Activated naive CD4-positive, alpha-beta T cell (primary cell): ENCODE measurements at places on chromosomes 1 and 21.

DNA sequence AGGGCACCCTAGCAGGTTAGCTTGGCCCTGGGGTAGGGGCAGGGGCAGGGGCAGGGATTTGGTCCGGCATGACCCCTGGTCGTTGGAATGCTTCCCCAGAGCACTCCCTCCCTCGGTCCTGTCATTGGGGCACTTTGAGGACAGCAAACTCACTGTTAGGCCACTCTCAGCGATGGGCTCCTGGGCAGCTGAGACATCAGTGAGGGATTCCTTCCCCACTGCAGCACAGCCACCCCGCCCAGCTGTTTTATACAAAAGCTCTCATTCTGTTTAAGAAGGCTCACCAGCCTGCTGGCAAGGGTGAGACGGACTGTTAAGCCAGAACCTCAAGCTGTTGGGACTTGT is 86.9 kb upstream of the F3 start:
- DNase-seq = no peak

DNA sequence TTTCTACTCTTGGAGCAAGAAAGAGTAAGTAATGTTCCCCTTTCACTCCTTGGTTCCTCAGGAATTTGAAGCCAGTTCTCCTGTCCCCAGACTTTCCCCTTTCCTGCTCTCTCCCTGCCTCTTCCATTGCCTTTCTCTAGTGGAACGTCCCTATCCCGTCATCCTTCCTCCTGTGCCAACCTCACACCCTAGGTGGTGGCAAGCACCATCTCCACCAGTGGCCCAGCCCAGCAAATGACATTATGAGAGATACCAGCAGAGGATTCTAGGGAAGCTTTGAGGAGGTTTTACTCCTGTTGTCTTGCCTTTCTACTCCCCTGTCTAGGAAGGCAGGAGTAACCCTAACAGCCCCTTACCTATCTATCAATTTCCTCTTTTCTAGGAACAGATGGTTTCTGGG is 8.1 kb upstream of the TACSTD2 start:
- DNase-seq = no peak

GRCh38 chr1:114467491-114467890 is 43.5 kb downstream of the TRIM33 start:
- DNase-seq = no peak

- no peak for DNase-seq
Observed at GRCh38 chr1:162065016-162065415, 4.5 kb upstream of the NOS1AP start.

GRCh38 chr1:154304664-154305337 is 16.1 kb upstream of the AQP10 start:
- DNase-seq = no peak

GRCh38 chr1:66443793-66444192 is 90.2 kb upstream of the SGIP1 start:
- DNase-seq = no peak

- no peak for DNase-seq
Observed at GRCh38 chr1:202282596-202283283, 59.0 kb downstream of the UBE2T start.

DNA sequence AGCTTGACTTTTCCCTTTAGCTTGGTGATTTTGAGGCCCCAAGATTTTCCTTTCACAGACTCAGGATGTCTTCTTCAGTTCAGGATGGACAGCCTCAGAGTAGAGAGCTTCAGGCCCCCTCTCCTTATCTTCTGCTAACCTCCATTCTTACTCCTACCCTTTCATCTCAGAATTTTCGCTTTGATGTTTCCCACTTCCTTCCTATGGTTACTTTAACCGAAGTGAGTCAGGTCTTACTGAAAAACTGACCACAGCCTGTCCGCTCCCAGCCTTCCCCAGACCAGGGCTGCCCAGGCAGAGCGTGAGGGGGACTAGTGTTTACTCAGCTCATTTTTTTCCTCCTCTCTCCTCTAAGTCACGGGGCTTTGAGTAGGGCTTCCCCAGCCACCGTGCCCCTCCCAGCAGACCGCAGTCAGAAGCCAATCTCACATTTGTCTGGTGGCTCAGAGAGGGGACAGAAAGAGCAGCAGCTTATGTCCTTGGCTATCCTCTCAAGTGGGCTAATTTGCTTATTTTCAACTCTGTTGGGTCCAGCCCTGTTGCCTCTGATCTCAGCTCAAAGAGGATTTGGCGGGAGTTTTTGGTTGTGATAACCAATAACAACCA is 4.2 kb upstream of the IL19 start:
- DNase-seq = no peak

GRCh38 chr1:201673915-201674314 is 135.0 kb downstream of the NAV1 start:
- no peak for DNase-seq
